ENCODE measurements at places on chromosomes 12 and 14.

GRCh38 chr14:103713304-103714062, 1.8 kb downstream of the XRCC3 start:
- no peak for DNase-seq

- DNase-seq: no peak
Measured at GRCh38 chr12:56229082-56229481, 769 bp upstream of the SLC39A5 start.

DNA sequence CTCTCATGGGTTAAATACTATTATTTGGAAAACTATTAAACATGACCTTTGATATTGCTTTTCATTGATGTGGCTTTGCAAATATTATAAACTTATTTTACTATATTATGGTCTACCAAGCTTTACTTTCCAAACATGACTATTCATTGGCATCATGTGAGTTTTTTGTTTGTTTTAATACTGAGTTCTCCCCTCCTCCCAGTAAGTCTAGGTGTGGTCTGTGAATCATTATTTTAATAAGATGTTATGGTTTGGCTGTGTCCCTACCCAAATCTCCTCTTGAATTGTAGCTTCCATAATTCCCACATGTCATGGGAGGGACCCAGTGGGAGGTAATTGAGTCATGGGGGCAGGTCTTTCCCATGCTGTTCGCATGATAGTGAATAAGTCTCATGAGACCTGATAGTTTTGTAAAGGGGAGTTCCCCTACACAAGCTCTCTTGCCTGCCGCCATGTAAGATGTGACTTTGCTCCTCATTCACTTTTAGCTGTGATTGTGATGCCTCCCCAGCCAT, 80.0 kb downstream of the BORCS5 start:
- DNase-seq: peak; percentile 24

DNA sequence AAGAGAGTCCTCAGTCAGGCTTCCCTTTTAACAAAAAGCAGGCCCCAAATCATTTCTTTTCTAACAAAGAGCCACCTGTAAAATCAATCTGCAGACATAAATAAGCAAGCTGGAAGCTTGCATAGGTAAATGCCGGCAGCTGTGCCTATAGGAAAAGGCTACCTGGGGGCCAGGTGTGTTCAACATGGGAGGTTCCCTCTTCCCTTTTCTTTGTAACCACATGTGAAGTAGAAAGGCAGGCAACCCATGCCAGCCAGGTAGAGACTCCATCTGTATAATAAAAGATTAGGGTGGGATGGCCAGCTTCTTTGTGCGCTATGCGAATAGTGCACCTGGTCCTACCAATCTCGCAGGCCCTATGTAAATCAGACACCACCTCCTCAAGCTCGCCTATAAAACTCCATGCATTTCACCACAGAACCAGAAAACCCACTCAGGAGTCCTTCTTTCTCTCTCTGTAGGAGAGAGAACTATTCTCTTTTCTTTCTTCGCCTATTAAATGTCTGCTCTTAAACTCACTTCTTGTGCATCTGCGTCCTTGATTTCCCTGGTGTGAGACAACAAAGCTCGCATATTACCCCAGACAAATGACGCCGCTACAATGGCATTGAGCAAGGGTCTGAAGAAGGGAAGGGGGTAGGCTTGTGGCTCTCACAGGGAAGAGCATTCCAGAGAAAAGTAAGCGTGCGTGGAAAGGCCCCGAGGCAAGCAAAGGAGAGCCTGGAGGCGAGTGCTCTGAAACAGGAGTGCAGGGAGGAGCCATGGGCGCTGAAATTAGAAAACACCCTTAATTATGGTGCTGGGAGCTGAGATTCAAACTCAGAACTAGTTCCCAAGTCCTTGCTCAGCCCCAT, 67.2 kb downstream of the TTC9 start:
- no peak for DNase-seq
